ENCODE measurements at places on chromosomes 1 and 21.
A peak's percentile ranks its signal among the peaks of the same experiment; 100 is the strongest.

- peak; percentile 32 for DNase-seq
Measured at GRCh38 chr1:234716908-234717375, 107.0 kb upstream of the IRF2BP2 start.

- DNase-seq: peak; percentile 27
Measured at GRCh38 chr1:215023155-215023832, 59.2 kb upstream of the KCNK2 start.

GRCh38 chr1:18936471-18936813 is 20.0 kb downstream of the IFFO2 start:
- DNase-seq: no peak

DNA sequence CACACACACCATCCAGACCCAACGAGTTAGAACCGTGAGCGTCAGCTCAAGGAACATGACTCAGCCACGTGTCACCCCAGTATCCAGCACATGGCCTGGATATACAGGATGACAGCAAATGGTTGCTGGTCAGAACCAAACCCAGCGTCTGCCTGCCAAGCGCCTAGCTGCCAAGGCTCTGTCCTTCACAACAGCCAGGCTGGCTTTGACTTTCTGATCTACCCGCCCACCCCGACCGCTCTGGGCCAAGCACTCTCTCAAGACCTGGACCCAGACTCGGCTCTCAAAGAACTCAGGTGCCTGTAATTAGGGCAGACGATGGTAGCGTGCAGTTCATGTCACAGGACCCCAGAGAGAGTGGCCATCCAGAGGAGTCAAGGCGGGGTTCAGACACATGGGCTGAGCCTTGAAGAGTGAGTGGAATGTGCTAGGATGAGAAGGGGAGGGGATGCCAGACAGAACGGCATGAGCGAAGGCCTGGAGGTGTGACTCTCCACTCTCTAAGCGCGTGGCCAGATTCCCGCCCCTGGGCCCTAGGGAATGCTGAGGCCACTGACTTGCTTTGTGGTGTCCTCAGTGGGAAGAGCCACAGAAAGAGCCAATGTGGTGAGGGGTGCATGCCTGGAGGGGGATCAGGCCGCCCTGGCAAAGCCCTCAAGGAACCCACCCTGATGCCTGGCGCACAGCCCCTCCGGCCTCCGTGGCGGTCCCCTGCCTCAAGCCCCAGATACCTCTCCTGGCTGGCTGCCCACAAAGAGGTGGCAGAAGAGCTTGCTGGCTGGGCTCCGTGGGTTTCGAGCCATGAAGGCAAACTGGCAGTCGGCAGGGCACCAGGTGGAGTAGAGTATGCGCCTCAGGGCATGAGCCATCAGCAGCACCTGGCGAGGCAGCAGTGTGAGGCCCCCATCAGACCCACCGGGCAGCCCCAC is 7.0 kb downstream of the SH2D5 start:
- DNase-seq: no peak

- DNase-seq: peak; percentile 6
Measured at GRCh38 chr1:35564884-35565741, 7.5 kb downstream of the NCDN start.

GRCh38 chr1:160544647-160545046 is 21.6 kb upstream of the SLAMF6 start:
- DNase-seq: peak; percentile 23

GRCh38 chr1:182338806-182339370 is 52.7 kb downstream of the GLUL start:
- no peak for DNase-seq

DNA sequence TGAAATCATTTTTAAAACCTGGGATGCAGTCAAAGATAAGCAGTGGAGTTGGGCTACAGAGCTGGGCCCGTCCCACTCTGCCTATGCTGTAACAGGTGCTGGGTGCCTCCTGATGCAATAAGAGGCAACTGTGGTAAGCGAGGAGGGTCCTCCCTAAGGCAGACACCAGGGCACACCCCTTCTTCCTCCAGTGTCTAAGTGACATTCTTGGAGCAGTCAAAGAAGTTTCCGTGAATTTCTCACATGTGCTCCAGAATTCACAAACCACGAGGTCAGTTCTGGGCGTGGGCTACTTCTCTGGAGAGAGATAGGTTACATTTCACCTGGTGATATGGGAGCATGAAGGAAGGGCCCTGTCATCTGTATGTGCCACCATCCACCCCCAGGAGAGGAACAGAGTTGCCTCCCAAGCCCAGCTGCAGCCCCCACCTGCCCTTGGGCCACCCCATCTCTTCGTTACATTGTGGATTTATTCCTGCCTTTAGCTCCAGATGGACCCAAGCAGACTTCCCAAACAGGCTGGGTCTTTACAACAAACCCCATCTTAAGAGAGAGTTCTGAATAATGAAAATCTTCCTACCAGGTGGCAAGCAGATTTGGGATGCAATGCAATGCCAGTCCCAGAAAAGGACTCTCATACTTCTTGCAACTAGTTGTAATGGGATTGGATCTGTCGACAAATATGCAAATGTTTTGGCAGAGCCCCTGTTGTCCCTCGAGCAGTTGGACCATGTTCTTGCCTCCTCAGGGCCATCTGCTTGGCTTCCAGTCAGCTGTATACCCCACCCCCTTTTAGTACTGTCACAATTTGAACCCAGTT is 82.5 kb upstream of the CNTN2 start:
- no peak for DNase-seq

Data from AG20443 (cell line).